Activated gamma-delta T cell treated with Interleukin-2 at 50 U/mL for 16 hours (primary cell): ENCODE measurements at places on chromosomes 5 and 9.

DNA sequence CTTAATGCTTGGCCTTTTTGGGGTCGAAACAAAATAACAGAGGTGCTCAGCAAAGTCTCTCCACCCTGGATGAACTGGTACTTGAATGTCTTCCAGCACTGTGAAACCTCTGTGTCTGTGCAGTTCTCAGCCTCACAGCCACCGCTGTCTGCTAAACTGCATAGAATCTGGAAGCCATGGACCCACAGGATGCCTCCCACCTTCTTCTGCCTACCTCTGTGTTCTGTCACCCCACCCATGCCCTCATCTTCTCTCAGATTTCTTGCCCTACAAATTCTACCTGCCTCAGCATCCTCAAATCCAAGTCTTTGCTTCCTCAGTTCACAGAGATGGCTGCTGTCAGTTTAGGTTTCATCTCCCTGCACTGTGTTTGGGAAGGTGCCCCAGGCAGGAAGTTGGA lies 35.6 kb downstream of the EXOSC2 start:
- DNase-seq, result no peak

- DNase-seq, result no peak
Measured at GRCh38 chr9:68832861-68833518, 128.0 kb downstream of the PIP5K1B start.

DNA sequence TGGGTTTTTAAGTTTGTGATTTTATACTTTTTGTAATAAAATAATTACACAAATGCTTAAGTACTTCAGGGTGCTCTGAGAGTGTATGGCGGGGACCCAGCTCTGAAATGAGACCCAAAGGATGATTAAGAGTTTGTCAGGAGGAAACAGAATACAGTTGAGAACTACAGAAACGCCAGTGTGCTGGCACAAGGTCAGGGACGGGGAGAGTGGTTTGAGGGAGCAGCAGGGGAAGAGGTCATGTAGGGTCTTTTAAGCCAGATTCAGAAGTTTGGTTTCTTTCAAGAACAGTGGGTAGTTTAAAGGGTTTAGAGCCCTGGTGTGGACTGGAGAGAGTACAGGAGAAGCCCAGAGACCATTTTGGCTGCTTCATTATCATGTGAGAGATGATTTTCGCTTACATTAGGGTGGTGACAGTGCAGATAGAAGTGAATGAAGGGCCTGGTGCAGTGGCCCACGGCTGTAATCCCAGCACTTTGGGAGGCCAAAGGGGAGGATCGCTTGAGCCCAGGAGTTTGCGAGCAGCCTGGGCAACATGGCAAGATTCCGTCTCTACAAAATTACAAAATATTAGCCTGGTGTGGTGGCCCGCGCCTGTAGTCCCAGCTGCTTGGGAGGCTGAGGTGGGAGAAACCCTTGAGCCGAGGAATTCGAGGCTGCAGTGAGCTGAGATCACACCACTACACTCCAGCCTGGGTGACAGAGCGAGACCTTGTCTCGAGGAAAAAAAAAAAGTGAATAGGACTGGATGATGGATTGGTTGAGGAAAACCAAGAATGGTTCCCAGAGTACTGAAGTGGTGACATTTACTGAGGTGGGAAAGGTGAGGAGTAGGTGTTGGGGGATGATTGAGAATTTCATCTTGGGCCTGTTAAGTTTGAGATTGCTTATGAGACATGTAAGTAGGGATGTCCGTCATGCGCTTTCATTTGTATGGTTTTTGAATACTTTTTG lies 1.4 kb upstream of the ETF1 start:
- DNase-seq, result no peak

- no peak for DNase-seq
Measured at GRCh38 chr9:30972654-30973053, 1411.8 kb upstream of the ACO1 start.

DNA sequence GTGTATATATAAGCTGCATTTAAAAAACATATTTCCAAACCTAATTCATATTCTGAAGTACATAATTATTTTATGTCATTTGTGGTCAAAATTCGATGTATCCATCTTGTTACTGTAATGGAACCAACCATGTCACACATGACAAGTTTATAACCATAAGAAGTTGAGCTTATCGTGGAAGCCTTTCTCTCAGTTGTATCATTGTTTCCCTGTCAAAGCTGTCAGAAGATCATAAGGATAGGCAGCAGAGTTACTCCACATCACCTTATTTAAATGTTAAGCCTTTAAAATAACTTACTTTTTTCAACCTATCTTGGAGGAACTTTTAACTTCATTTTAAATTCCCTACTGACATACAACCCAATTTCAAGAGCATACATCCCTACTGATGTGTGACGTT lies 841.5 kb downstream of the PTPRD start:
- no peak for DNase-seq

DNA sequence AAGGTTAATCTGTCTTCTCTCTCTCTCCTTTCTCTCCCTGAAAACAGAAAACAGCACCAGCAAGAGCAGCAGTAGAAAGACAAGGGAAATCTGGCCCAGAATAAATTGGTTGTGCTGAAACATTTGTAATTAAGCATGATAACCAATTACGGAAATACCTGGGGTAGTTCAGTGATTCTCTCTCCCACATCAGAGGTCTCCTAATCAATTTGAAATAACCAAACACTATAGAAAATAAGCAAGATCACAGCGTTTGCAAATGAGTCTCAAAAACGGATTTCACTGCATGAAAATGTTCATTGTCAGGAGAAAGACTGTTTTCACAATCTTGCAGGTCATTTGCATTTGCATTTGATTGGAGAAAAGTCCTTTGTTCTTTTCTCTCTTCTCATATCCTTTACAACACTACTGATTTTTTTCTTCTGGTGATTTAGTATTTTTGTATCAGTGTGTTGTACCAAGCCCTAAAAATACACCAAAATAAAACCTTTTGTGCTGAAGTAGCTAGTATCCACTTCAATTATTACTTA lies 36.8 kb upstream of the CDH6 start:
- no peak for DNase-seq

DNA sequence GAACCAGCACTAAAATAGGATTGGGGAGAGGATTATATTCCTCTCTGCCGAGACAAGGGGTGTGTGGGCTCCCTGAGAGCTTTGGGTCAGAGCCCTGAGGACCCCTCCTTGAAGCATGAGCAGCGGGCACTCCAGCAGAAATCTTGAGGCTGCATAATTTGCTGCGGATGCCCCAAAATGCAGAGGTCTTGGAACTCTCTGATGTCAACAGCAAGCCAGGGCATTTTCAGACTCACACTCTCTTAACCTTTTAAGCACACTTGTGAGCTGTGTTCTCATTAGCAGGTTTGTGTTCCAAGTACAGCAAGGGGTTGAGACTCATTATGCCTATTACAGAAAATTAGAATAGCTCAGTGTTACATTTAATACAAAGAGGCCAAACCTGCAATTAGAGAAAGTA lies 513.0 kb upstream of the ADAMTS16 start:
- DNase-seq, result no peak

DNA sequence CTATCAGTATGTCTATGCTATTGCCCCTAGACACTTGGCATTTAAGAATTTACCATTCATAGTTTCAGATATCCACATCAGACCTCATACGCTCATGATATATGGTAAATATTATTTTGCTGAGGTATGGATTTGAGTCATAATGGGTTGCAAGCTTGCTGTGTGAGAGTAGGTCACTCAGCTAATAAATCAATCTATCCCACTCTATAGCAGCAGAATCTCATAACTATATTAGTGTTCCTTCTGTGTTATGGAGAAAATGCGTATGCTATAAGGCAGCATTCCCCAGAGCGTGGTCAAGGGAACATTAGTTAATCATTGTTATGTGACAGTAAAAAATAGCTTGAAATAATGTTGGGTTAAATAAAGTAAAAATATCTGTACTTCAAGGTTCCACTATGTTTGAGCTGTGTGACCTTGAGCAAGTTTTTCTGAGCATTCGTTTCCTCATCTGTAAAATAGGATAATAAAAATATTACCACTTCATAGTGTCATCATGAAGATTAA lies 7.7 kb downstream of the TRIM32 start:
- no peak for DNase-seq

- no peak for DNase-seq
Measured at GRCh38 chr9:37836386-37836785, 35.8 kb downstream of the DCAF10 start.

DNA sequence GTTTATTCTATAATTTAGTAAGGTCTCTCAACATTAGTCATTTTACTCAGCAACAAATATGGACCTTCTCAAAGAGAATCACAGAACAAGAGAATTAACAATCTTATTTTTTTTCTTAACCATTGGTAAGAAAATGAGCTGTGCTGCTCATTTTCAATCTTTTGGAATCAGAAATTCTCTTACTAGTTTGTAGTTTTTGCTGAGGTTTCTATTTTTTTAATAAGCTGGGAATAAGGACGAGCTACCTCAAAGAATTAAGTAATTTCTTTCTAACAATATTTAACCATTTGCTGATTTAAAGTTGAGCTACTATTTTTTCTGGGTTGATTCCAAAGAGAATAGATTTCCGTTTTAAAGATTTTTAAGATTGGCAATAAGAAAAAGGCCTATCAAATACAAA lies 44.2 kb downstream of the PLGRKT start:
- DNase-seq, result no peak

DNA sequence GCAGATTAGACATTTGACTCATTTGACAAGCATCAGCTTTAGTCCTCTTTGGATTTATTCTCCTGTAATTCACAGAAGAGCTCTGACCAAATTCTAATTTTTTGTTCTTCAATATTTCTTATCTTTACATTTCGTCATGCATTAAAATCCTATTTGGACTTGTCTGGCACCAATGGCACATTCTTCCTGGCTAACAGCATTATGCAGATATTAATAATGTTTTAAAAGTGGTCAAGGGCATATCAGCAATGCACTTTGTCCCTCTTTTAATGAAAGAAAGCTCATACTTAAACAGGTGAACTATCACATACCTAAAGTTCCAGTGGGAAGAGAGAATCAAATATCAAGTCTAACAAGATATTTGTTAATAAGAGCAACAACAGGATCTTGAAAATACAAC lies 270.4 kb downstream of the ARL15 start:
- no peak for DNase-seq

- DNase-seq, result no peak
Measured at GRCh38 chr5:74767579-74767913, 497 bp downstream of the NSA2 start.

DNA sequence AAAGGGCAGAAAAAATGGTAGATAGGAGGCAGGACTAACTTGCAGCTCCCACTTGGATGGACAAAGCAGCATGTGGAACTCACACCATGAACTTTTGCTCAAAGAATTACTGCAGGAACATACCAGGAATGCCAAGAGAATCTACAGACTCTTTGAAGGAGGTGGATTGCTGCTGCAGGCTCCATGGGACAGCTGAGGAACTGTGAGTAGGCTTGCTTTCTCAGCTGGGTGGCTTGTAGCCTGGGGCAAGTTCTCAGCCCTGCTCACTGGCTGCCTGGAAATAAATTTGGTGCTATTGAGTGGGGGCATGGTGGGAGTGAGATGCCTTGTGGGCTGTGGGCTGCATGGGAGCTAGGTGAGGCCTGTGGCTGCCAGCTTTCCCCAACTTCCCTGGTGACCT lies 574.5 kb downstream of the PRELID2 start:
- DNase-seq, result no peak

DNA sequence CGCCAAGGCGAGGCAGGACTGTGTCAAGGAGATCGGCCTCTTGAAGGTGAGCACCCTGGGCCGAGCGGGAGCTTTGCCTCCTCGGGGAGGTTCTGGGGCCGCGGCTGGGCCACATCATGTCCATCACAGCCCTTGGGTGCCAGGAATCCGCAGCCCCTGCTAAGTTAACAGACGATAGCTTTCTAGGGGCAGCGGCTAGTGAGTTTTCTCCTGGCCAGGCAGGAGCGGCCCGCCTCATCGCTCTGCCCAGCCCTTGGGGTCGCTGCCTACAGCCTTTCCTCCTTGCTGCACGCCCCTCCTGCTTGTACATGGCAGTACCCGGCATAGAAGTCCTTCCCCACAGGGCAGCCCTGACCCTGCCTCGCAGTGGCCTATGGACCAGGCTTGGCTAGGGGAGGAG lies 56.2 kb downstream of the NEK6 start:
- no peak for DNase-seq
